ENCODE measurements at places on chromosomes 16 and 17.

GRCh38 chr16:53435066-53435688, 906 bp downstream of the RBL2 start:
- DNase-seq: peak; percentile 81

GRCh38 chr16:777826-778225, 10.4 kb downstream of the RPUSD1 start:
- DNase-seq: no peak

GRCh38 chr17:34305606-34306005, 13.6 kb upstream of the CCL8 start:
- DNase-seq: no peak

- DNase-seq: no peak
Measured at GRCh38 chr17:54902611-54903010, 2.0 kb downstream of the TOM1L1 start.

DNA sequence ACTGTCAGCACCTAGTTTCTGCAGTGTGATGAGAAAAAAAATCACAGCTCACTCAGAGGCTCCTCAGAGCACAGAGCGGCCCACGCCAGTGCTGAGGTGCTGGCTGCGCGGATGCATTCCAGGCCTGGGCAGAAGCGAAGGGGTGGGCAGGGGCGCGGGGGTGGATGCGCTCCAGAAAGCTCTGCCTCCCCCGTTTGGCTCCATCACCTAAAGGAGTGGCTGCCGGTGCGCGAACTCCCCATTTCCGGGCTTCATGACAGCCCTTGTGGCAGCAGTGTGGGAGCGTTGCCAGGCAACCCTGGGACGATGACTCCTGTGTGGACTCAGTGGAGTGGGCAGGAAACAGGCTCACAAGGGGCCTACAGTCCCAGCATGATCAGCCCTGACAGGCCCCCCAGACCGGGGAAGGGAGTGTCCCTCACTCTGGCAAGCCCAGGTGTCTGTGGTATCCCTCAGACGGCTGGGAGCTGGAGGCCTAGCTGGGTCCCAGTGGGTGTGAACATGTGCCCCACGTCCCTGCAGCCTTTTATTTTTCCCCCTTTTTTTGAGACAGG, 32.8 kb upstream of the NUDT16L1 start:
- DNase-seq: no peak

DNA sequence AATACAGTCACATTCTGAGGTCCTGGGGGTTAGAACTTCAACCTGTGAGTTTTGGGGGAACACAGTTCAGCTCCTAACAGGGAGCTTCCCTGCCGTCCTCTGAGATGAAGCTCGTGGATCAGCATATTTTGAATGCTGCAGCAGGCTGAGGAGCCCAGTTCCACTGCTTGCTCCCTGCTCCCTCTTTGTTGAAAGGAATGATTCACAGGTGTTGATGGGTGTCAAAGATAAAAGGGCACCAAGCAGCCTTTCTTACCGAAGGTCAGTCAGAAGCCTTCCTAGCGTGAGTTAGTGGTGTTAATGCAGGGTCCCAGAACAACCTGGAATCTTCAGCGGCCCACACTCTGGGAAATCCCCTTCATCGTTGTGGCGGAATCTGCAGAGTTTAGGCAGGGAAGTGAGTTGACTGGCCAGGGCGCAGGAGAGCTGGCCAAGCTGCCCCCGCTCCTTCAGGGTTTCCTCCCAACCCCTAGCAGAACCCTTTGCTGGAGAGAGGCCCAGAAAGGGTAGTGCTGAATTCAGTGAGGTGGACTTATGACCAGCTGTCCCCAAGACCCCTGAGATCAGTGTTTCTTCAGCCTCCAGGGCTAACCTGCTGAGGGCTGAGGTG, 114.8 kb downstream of the GNAO1 start:
- no peak for DNase-seq

DNA sequence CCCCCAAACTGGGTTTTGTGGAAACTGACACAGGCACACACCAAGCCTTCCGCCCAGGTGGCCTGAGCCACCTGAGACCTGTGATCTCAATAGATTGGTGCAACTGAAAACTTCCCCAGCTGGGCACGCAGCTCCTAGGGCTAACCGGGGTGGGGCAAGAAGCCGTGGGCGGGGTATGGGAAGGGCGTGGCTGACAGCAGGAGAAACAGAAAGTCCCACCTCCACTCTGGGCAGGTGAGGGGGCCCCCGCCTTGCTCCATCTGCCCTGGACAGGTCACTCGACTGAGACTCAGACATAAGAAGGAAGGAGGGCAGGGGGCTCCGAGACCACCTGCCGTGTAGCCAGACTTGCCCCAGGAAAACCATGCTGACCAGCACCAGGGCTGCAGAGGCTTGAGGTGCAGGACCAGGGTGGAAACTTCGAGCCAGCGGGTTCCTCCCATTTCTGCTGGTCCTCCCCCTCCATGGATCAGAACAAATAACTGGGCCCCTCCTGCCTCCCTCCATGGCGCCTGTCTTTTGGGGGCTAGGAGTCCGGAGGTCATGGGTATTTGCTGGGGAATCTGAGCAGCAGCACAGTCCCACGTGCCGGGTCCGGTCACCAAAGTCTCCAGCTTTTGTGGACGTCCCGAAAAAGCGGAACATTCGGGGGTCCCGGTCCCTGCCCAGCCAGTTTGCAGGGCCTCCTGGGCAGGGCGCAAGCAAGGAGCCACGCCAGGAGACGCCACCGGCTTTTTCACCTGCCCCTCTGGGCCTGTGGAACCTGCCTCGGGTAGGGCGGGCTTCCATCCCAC, 1.3 kb downstream of the TIMP2 start:
- peak; percentile 71 for DNase-seq

DNA sequence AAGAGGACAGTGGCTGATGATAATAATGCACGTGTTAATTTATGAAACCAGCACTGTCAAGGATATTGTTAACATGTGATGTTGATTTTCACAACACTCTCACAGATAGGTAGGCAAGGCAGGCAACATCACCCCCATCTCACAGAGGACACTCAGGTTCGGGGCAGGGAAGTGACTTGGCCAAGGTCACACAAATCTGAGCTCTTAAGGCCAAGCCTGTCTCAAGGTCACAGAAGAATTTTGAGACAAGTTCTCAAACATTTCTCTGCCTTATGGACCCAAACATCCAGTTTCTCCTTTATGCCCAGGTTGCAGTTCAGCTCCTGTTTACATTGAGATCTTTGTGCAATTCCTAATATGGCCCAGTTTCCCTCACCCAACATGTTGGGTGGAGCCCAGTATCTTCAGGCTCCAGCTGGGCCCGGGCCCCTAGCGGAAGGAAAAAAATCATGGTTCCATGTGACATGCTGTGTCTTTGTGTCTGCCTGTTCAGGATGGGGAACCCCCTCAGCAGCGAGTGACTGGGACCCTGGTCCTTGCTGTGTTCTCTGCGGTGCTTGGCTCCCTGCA, 1.3 kb downstream of the SLC2A4 start:
- no peak for DNase-seq

- DNase-seq: no peak
Measured at GRCh38 chr16:12629271-12629670, 174.4 kb downstream of the CPPED1 start.

DNA sequence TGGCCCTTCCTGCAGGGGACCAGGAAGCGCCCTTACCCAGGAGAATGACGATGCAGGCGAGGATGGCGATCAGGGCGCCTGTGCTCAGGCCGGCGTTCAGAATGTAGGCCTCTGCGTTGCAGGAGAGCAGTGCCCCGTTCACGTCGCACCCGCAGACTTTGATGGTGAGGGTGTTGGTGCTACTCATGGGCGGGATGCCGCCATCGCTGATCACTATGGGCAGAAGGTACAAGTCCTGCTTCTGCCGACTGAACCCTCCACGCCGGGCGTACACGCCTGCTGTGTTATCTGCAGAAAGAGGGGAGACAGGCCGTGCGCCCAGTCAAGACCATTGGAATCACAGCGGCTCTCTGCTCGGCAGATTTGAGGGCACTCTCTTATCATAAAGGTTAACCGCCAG, 171.1 kb downstream of the CDH11 start:
- DNase-seq: no peak
